ENCODE measurements at places on chromosomes 5 and 9.
A peak's percentile ranks its signal among the peaks of the same experiment; 100 is the strongest.

DNA sequence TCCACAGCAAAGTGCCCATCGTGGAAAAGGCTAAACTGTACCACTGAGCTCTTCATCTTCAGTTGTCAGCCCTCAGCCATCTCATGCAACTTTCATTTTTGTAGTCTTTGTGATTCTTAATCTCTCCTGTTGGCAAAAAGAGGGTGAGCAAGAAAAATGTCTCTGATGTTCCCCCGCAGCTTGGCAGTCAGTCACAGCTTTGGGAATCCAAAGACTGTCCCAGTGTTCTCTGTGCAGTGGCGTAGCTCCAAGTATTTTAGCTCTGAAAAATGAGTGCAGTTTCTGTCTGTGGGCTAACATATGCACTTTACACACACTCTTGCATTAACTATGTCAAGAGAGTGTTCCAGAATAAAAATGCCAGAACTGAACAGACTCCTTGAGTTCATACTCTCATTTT is 372.2 kb downstream of the TMEM232 start:
- DNase-seq: no peak

DNA sequence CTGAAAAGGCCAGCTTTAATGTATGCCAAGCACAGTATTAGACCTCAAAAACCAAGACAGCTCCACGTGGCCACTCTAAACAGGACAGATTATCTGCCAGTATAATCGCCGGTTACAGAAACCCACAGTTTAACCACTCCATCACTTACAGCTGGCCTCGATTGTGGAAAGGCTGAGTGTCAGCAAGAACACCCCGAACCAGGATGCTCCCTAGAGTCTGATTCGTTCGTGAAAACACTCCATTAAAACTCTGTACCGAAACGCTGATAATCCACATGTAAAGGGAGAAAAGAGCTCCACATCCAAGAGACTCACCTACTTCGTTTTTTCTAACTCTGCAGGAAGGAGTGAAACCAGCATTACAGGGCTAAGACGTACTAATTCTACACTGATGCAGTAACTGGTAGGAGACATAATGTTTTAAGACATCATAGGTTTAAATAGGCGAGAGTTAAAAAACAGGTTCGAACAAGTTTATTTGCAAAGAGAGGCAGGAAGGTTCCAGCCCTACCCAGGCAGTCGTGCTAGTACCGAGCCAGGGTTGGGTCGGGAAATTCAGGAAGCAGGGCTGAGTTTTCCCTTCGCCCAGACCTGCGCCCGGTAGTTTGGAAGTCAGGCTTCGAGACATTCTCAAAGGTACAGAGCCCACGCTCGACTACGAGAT is 949 bp downstream of the SERINC5 start:
- DNase-seq: no peak

DNA sequence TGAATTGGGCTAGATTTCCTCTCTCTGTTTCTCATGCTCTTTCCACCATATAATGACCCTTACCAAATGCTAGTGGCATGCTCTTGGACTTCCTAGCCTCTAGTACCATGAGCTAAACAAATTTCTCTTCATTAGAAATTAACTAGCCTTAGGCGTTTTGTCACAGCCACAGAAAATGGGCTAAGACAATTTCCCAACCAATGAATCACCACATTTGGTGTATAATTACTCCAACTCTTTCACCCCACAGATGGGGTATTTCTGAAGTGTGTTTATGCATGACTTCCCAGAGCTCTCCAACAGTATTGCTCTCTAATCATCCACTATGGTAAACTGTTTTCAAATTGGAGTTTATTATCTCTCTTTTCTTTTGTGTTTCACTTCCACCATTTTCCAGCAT is 1041.1 kb upstream of the COX7C start:
- no peak for DNase-seq

DNA sequence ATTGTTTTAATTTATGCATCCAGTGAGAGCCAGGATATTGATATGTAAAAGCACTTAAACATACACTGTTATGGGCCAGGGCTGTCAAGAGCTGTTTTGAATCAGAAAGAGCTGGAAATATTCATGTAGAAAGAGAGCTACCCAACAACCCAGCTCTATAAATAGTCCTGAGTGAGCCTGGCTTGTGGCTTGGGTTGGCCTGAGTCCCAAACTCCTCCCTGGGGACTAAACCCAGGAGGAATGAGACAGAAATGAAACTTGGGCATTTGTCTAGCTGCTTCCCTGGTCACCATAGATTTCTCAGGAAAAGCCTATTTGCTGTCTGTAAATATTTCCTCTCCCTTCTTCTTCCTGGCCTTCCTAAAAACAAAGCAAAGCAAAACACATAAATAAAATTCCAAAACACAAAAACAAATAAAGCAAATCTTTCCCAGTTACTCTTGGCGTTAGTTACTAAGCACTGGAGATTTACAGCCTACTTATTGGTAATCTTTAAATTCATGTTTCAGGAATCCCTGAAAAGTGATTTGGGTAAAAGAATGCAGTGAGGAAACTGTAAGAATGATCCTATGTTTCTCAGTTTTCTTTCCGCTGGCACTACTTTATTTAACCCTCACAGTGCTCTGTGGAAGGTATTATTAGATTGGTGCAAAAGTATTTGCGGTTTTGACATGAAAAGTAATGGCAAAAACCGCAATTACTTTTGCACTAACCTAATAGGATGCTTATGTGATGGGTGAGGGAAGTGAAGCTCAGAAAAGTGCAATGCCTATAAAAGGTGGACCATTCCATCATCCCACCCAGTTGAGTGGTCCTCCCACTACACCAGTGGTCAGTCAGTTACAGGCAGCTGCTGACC is 111.8 kb downstream of the CARTPT start:
- DNase-seq: no peak

DNA sequence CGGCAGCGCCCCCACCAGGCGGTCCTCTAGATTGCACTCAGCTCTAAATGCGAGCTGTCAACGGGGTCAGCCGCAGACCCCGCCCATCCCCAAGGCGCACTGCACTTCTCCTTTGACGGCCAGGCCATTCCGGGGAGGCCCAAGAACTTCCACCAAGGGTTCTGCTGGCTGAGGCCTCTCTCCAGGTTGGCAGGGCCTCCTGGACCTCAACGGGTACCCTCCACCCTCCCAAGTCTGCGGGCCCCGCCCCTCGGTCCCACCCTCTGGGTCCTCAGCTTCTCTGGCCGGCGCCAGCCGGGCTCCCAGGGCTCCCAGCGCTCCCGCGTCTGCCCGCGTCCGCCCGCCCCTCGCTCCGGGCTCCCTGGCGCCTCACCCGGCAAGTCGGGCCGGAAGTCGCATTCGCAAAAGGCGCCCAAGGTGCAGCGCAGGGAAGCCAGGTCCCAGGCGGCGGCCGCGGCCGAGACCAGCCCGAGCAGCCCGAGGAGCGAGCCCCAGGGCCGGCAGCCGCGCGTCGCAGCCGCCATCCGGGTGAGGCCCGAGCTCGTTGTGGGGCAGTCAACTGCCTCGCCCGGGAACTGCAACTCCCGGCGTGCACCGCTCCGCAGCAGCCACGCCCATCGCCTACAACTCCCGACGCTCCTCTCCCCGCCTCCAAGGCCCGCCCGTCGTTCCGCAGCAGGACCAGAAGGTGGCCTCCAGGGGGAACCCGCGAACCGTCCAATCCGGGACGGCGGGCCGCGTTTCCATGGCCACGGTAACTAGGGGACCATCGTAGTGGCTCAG is at the start of gene TOR2A:
Gene TOR2A (minus strand): TSS at position 548 of the 783 bp plus-strand sequence. CDS start 24 bp downstream, at position 524.
- peak; percentile 96 for DNase-seq

GRCh38 chr5:152673601-152674000 is 268.5 kb upstream of the NMUR2 start:
- no peak for DNase-seq

DNA sequence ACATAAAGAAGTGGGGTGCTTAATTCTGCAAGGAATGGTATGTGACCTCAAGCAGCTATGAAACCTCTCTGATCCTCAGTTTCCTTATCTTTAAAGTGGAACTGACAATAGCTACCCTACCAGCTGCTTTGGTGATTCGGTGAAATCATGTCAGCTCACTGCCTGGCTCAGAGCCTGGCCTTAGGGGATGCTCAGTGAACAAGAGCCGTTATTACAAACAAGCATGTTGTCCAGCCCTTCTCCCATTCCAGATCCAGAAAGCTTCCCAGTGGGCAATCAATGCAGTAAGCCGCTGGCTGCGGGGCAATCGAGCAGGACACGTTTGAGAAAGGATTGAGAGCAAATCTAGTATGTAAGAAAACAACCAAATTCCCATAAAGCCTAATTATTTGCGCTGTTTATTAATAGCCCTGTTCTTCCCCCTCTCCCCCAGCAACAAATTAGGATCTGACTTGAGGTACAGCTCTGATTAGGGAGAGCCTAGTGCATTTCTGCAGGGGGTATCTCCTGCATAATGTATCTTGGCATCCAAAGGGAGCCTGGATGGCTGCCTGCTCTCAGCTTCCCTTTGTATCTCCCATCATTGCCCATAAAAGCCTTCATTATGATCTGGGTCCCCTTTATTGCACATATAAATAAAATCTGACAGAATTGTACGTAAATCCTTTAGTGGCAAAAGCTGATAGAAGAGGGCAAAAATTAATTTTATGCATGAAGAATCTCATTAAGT is 371.4 kb downstream of the TMEM232 start:
- DNase-seq: no peak

Measured in GDM1 (cell line).